Type B pancreatic cell (in vitro differentiated cells): ENCODE measurements at places on chromosomes 5 and 9.

DNA sequence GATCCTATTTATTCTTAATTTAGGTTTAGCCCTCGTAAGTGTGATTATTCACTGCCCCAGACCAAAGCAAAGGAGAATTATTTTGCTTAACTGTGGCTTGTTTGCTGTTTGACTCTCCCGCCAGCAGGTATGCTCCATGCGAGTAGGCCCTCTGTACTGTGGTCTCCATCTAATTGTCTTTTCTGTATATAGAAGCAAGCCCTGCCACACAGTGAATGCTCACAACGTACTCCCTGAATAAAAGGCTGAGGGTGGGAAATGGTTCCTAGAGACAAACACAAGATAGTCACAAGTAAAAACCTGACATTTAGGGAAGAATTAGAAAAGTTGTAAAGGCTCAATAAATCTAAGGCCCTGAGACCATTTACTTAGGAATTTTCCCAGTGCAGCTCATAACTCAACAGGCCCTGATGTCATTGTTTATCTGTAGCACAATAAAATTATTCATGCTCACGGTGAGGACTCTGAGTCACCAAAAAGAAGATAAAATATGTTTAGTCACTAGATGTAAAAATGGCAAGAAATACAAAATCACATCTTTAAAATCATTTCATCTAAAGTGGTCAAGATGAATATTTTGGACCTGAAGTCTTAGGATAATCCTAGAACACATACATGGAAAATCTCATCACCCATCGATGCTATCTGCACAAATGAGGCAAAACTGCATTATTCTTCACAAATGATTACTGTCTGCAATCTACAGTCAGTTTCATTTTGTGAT is 473.2 kb downstream of the ENC1 start:
- no peak for DNase-seq

- DNase-seq = no peak
Observed at GRCh38 chr9:129609486-129610212, 11.3 kb downstream of the C9orf50 start.

- DNase-seq = no peak
Observed at GRCh38 chr5:80041527-80041926, 6.4 kb downstream of the THBS4 start.

DNA sequence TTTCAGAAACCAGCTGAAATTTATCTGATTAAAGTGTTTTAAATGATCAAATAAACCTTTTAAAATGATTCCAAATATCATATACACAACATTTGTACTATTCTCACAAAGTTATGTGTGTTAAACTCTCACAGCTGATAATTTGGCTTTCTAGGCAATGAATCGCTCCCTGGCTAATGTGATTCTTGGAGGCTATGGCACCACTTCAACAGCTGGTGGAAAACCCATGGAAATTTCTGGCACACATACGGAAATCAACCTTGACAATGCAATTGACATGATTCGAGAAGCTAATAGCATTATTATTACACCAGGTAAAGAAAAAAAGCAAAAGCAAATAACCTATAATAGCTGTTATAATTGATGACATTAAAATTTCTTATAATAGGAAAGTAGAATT is 72.4 kb downstream of the NNT start:
- DNase-seq = no peak

DNA sequence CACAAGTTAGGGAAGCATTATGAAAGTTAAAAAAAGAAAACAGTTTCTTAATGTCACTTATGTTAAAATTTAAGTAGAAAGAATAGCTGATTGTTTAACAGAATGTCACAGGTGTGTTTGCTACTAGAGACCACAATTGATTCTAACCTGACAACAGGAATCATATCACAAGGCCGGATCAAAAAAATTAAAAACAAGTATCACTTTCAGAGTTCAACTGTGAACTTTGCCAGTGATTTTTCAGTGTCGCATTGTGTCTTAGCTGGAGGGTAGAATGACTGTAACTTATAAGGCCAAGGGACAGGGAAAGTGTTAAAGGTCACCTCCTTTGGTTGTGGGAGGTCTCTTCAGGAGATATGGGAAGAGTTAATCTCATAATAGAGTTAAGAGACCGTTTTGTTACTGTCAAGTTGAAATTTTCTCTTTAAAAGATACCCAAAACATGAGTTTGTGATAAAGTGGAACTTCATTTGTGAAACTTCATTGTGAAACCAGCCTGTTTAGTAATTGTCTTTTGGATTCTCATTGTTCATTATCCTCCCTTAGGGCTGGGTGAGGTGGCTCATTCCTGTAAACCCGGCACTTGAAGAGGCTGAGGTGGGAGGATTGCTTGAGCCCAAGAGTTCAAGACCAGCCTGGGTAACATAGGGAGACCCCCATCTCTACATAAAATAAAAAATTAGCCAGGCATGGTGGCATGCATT is 40.9 kb downstream of the CPEB4 start:
- DNase-seq = no peak

GRCh38 chr9:133429214-133429613 is 7.0 kb downstream of the ADAMTS13 start:
- no peak for DNase-seq
